ENCODE measurements at places on chromosomes 16 and 17.
A peak's percentile ranks its signal among the peaks of the same experiment; 100 is the strongest.

DNA sequence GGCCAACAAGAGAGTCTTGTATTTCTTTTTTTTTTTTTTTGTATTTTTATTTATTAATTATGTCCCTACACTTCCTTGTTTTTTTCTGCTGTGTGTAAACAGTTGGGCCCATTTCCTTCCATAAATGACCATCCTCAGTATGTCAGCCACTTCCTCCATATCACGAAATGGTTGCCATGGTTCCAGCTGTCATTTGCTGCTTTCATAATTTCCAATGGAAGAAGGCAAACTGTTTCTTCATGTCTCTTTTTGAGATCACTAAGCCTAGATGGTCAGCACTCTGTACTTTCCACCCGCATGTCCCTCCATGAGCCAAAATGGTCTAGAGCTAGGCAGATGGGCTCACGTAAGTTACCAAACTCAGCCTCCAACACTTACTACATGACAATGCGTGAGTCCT lies 133.5 kb upstream of the FOXF1 start:
- no peak for DNase-seq

DNA sequence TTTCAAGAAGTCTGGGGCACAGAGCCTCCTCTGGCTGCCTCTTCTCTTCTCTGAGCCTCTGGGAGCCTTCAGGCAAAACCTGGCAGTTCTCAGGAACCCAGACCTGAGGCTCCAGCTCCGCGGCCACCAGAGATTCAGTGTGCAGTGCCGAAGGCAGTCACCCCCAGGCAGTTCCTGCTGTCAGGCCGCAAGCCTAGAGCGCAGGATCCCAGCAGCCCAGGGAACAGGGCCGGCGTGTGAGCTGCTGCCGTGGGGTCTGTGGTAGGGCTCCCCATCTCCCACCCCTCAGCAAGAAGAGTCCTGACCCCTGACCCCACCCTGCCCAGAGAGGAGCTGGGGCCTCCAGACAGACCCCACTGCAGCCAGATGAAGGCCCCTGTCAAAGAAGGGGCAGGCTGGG lies 78.2 kb downstream of the AMFR start:
- DNase-seq, result no peak

DNA sequence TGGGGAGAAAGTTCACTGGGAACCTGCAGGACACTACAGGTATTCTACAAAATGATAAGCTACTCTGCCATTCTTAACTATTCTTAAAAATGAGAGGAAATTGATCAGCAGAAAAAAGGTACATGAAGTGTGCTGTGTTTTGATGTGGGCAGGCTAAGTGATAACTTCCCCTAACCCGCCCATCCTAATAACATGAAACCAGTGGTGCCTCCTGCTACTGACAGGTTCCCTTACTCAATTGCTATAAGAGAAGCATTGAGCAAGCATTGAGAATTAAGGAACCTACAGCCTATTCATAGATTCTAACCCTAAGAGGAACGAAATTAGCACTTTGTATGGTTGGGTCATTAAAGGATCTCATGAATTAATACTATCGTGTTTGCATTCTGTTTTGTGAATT lies 18.9 kb downstream of the XYLT1 start:
- no peak for DNase-seq

- no peak for DNase-seq
Measured at GRCh38 chr16:23500212-23500861, 10.0 kb downstream of the GGA2 start.

DNA sequence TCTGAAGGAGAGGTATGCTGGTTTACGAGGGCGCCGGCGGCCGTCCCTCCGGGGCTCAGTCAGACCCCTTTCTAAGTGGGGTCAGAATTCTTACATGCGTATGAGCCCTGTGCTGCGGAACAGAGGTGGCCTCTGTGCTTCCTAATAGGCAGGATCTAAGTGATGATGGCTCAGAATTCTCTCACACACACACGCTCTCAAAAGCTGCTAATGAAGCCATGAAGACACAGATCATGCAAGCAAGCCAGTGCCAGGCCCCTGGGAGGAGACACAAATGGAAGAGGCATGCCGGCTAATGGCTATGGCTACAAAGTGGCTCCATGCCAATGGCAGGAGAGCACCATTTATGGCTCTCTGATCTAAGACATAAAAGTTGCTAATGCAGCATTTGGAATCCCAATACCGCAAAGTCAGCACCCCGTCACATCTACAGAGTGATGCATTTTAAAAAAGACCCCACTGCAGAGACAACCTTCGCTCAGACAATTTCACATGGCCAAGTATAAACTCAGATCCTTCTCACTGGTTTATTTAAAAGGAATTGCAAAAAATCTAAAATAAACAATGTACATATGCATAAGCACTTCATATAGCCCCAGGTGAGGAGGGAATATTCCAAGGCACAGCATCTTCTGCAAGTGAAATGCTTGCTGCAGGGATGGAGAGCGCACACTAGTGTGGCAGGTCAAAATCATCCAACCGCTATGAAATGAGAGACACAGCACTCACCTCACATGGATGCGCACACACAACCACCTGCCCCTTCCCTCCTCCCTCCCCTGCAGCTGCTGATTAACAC lies 24.5 kb downstream of the NPLOC4 start:
- DNase-seq, result no peak

DNA sequence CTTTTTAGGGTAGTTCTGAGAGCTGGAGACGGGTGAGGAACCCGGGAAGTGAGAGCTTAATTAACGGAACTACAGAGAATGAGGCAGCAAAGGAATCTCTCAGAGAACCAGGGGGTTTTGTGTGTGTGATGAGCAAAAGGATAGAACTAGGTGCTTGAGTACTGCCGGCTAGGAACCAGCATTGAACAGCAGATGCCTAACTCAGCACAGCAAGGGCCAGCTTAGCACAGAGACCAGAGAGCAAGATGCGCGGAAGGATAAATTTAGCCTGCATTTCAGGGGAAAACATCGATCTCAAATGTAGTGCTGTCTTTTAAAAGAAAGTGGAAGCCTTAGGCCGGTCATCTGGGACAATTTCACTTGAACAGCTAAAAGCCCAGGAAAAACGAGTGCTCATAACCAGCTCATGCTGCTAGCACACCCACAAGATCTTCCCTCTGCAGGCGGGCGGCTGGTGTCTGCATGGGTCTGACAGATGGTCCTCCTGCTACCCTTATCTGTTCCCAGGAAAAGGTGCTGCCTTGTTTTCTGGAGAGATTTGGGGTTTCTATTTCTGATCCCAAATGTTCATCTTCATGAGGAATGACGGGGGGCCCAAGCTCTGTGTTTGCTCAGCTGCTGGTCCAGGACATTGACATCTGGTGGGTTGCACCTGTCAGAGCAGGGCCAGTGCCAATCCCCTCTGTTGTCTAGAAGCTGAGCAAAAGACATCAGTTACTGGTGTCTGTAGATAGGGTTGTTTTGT lies 103.9 kb downstream of the SOCS1 start:
- DNase-seq, result no peak

DNA sequence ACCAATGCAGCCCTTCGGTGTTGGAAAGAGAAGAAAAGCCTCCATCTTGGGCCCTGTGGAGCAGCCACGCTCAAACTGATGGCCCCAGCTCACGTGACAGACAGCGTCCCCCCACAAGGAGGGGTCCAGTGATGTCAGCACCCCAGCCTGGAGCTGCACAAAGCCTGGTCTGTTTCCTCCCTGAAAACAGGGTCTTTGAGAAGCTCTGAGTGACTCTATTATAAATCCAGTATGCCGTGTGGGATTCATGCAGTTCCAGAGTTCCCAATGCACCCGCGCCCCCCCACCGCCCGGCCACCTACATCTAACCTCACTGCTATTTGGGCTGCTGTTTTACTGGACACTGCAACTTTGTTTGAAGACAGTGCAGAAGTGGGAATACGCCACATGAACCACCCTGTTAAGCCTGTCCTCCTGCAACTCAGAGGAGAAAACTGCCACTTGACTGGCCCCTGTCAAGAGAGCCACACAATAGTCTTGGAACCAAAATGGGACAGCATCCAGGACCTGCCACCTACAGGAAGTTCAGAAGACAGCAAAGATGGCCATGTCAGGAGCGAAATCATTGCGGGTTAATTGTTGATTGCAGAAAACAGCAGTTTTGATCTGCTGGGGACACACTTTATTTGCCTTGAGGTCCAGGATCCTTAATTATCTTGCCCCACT lies 33.1 kb downstream of the PMP22 start:
- peak; percentile 74 for DNase-seq
